GM23338 (cell line): ENCODE measurements at places on chromosomes 3 and 15. TPM values are rescaled to one million over a fixed set of nuclear protein-coding genes. Genes with fewer than 3 reads are reported as not detected.

ABTB1 gene
- 5.0 and 5.7 TPM in 2 replicates for total RNA-seq

FES gene
- 14.4 and 18.6 TPM in 2 replicates for total RNA-seq

FSTL1 gene
- total RNA-seq = 258 and 272 TPM in 2 replicates

NRROS gene
- total RNA-seq = 5.9 and 8.5 TPM in 2 replicates

DNA sequence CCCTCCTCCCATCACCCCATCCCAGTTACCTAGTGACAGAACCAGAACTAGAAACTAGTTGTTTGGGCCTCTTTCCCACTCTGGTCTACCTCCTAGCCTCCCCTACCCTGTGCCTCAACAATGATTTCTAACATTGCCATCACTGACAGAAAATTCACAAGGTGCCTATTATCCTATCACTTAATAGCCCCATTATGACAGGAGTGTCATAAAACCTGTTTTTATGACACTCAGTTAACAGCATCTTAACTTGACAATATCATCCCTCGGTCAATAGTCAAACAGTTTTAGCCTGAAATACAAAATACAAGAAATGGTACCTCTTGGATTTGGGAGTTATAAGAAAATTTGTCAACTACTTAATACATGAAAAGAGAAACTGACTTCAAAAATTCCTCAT lies 46.5 kb downstream of the ULK4 start:
- H3K27me3 ChIP-seq = no peaks in the 10 kb centered on the region
- no peak for DNase-seq
- H3K4me3 ChIP-seq = no peak overlapping the region
